ENCODE measurements at places on chromosomes 4 and X. TPM values are rescaled to one million over a fixed set of nuclear protein-coding genes. Genes with fewer than 3 reads are reported as not detected.

DNA sequence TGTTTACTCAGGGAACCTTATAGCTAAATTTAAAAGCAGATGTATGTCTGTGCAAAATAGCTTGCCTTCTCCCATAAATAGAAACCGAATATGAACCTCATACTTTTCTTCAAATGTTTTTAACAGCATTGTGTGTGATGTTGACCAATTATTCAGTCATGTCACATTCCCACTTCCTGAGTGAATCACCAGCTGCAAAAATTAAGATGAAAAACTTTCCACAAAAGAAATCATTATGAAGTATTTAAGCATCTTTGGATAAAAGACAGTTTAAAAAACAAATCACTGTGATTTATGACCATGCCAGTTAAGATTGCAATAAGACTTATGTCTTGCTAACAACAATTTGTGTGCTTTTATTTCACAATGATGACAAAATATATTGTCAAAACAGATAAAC is 220.1 kb downstream of the PDGFC start:
- DNase-seq = no peak

DNA sequence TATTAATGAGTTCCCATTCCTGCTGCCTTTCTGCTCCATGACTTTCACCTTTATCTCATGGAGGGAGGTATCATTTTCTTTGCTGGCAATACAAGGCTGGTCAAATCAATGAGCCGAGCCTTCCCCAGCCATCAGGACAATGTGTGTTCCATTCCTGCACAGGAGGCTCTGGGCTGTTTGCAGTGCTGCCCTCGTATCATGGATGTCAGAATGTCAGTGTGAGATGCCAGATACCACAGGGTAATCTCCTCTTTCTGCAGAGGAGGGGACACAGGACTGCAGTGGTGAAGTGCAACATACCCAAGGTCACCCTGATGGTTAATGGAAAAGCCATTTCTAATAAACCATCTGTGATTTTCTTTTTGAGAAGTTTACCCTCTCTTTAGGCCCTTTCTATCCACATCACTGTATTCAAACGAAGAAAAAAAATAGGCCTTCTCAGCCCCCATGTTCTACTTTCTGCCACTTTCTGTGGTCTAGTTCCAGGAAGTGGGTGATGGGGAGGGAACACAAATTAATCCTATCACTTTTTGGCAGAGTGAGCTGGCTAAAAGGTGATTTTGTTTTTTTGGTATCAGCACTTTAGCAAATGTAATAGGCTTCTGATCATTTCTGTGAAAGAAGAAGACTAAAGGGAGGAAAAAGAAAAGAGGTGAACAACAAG is 490.2 kb upstream of the BOD1L1 start:
- DNase-seq = no peak

SSX4B gene
- polyA plus RNA-seq = not detected

PCYT1B gene
- 3.3 TPM for polyA plus RNA-seq

DNA sequence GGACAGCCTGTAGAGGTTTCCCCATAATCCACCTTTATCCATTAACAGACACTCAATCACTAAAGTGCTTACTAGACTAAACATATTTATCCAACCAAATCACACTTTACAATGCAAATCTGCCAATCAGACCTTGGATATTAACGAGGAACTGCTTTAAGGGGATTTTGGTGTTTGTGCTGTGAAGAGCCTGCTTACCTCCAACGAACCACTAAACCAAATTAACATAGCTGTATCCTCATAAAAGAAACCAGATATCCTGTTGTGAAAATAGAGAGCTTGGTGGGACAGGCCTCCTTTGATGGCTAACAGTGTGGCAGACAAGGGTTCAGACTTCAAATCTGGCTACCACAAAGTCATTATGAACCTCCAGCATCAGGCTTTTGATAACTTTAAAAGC is 252.6 kb upstream of the HAND2 start:
- DNase-seq = no peak

GLRA3 gene
- polyA plus RNA-seq = not detected

- no peak for DNase-seq
Observed at GRCh38 chr4:107956011-107956410, 24.7 kb downstream of the CYP2U1 start.

DNA sequence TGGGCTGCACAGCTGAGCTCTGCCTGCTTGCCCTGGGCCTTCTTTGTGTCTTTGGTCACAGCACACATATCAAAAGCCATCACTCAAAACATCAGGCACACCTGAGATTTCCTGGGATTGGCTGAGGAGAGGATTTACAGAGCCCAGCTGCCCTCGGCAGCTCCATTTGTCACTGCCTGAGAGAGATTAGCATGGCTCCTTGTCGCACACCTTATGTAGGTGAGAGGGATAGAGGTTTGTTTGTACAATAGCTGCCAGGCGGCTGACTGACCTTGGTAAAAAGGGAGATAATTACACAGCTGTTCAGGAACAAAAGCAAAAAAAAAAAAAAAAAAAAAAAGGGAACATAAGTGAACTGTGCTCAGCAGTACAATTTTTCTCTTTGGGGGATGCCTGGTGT is 63.2 kb downstream of the MGST2 start:
- DNase-seq = no peak

All from muscle of arm (tissue), 14 donors.